ENCODE measurements at places on chromosomes 7 and 10.
A peak's percentile ranks its signal among the peaks of the same experiment; 100 is the strongest.

- DNase-seq = no peak
Measured at GRCh38 chr10:10479465-10479864, 538.2 kb upstream of the CELF2 start.

GRCh38 chr10:188546-188945 lies 53.3 kb downstream of the ZMYND11 start:
- DNase-seq = no peak

DNA sequence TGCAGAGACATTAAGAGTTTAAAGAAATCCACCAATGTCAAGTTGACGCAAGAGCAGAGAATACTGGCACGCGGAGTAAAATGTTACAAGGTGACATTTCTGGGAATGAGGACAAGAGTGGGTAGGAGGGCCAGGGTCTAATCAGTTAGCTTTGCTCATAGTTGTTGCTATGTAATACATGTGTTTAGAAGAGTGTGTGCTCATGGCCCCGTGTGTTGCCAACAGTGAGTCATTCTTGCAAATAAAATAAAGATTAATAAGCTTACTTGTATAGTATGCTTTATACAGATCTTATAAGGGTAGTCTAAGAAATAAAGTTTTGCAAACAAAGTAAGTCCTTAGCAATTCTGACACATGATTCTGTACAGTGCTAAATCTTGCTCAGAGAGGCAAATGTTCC lies 64.5 kb downstream of the DNMBP start:
- DNase-seq = no peak

DNA sequence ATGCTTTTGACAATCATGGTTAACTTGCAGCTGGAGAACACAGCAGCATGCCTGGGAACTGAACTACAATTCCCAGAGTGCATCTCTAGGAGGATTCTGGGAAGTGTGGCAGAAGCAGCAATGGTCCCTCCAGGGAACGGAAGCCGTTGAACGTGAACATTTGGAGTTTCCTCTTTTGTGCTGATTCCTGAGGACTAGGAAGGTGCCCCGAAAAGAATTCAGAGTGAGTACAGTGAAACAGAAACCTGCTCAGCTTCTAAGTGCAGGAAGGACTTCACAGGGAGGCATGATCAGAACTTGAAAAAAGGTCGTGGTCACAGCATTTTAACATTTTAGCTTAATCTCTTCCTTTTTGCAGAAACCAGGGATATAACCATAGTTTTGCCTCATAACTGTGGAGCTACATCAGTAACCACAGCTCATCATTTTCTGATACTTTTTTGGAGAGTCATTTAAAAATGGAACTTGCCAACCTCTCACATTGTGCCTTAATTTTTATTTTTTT lies at the start of gene NUDT13:
Gene NUDT13 (plus strand): TSS at position 111 of the 505 bp plus-strand sequence. CDS start 3,911 bp downstream, outside the sequence.
- DNase-seq = peak; percentile 36

DNA sequence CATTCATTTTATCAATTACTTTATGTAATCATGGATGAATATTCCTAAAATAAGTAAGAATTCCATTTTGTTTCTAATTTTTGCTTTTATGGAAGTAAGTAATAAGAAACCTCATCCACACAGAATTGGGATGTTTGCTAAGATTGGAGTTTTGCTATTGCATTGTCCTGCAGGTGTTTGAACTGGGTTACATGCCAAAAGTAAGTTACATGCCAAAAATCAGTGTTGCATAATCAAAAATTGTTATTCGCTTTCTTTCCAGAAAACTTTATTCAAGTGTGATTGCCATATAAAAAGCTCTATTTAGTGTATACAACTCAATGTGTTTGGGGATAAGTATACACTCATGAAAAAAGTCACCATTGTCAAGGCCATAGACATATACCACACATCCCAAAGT lies 346.7 kb upstream of the PLXDC2 start:
- DNase-seq = no peak

DNA sequence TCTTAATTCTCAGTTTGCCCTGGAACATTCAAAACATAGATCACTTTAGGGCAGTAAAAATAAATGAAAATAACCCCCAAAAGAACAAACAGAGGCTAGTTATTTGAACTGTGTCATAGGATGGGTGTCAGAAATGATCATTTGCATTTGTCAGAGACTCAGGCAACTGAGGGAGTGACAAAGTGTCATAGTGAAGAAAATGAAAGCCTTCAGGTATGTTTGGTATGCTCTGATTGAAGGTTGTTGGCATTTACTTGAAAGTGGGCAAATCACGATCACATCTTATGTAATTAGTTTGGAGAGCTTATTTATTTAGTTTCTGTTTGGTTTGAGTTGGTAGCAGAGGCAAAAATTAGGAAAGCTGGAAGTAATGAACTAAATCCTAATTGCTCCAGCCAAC lies 880.9 kb downstream of the ANKRD7 start:
- no peak for DNase-seq

- no peak for DNase-seq
Measured at GRCh38 chr10:45410807-45411606, 37.0 kb downstream of the ALOX5 start.

- DNase-seq = no peak
Measured at GRCh38 chr10:69953851-69954250, 98.8 kb upstream of the MACROH2A2 start.

DNA sequence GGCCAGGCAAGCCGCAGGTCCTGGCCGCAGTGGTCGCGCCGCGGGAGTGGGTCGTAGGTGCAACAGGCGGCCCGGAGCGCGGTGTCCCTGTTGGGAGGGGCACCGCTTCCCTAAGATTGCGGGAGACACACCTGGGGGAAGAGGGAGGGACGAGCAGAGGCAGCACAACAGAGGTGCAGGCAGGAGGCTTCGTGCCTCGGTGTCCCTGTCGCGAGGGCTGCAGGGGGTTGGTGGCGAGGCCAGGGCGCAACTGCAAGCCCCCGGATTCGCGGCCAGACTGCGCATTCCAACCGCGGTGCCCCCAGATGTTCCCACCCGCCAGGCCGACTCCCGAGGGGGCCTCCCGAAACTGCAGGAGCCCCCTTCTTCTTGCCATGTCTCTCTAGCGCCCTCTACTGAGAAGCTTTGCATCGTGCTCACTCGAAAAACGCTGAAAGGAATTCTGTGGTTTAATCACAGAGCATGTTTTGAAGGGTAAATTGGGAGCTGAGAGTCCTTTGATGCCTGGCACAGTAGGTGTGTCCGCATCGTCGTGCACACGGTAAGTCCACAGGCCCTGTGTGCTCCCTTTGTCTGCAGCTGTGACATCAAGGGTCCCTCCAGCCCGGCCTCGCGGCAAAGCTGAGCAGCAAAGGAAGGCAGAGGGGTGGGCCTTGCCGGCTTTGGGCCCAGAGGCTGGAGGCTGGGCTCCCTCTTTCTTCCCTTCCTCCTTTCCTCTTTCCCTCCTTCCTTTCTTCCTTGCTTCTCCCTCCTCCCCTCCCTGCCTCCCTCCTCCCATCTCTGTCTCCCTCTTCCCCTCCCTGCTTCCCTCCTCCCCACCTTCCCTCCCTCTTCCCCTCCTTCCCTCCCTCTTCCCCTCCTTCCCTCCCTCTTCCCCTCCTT lies 6.2 kb upstream of the MBL2 start:
- no peak for DNase-seq

- DNase-seq = no peak
Measured at GRCh38 chr10:74586088-74586585, 240.3 kb upstream of the KAT6B start.

DNA sequence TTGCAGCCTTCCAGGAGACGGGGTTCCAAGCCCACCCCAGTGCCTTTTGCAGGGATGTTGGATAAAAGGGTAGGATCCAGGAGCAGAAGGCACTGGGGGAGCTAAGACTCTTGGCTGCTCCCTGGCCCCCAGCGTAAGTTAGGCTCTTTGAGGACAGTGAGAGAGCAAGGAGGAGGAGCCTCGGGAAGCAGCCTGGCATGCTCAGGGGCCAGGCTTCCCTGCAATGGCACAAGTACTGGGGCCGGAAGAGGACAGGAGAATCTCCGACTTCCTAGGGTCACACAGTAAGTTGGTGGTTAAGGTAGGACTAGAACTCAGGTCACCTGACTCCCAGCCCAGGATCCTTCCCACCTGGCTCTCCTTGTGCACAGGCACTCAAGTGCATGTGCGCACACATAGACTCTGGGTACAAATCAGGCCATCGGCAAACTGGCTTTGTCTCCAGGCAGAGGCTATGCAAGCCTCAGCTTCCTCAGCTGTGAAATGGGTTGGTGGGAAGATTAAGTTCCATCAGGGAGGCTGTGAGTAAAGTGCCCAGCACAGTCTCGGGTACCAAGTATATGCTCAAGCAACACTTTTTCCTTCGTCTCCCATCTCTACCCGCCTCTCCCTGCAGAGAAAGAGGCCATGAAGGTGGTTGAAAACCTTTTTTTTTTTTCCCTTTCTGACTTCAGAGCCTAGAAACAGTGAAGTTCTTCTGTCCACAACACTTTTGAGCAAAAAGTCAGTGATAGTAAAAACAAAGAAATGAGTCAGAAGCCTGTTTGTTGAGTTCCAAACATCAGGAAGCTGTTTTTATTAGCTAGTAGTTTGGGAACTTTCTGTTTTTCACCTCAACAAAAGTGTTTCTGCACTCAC lies 79.1 kb downstream of the NEURL1 start:
- no peak for DNase-seq

DNA sequence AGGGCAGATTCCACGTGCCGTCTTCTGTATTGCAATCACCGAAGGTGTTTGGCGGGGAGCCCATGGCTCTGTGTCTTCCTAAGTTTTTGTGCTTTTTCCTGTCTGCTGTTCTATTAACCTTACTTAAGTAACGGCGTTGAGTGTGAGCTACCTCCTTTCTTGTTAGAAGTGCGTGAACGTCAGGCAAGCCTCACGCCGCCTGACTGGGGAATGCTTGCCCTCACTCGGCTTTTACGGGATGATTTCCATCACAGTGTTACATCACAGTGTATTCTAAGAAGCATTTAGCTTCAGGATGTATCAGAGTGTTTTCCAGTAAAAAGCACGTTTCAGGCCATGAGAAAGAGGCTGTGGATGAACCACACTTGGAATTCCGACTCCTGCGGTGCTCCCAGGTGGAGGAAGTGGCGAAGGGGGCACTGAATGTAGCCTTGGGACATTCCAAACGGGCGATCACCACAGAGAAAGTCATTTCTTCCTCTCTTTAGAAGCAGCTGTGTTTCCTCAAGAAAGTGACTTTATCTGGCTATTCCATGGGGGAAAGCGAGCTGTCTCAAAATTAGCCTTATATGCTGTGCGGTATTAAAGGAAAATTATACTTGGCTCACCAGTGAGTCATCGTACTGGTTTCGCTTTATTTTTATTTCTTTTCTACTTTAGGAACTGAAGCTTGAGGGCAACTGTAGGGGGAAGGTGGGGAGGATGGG lies 290.7 kb downstream of the KLF6 start:
- DNase-seq = no peak

DNA sequence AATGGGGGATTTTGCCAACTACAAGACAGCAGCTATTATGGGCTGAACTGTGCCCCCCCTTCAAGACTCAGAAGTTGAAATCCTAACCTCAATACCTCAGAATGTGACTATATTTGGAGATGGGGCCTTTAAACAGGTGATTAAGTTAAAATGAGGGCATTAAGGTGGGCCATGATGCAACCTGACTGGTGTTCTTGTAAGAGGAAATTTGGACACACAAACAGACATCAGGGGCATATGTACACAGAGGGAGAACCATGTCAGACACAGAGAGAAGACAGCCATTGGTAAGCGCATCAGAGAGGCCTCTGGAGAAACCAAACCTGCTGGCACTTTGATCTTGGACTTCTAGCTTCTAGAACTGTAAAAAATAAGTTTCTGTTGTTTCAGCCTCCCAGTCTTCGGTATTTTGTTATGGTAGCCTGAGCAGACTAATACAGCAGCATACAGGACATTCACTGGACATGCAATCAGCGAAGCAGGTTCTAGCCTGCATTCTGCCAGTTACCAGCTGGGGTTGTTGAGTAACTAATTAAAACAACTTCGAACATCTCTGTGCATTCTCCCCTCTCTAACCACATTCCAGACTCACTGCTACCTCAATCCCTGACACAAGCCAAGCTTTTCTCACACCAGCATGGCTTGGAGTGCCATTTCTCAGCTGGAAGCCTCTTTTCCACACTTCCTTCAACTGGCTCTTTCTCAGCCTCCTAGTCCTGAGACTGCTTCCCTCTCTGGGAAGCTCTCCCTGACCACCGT lies 141.4 kb downstream of the DOCK4 start:
- DNase-seq = no peak

DNA sequence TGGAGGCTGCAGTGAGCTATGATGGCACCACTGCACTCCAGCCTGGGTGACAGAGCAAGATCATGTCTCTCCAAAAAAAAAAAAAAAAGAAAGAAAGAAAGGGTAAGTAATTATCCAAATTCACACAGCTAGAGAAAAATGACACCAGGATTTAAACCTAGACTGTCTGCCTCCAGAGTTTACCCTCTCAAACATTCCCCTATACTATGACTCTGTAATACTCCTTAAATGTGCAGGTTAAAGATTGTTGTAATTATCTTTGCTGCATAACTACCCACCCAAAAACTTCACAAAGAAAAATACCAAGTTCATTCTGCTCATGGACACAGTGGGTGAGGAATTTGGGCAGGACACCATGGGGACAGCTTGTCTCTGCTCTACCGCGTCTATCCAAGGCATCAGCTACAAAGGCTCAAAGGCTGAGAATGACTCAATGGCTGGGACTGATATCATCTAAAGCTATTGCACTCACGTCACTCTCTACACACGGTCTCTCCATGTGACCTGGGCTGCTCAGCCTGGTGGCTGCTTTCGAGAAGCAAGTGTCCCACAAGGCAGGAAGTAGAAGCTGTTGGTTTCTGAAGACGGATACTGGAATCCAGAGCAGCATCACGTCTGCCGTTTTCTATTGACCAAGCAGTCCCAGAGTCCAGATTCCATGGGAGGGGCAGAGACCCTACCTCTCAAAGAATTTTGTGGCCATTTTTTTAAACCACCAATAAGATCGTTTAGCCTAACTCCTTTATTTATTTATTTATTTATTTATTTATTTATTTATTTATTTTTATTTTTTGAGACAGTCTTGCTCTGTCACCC lies 185.7 kb upstream of the AUTS2 start:
- peak; percentile 44 for DNase-seq

DNA sequence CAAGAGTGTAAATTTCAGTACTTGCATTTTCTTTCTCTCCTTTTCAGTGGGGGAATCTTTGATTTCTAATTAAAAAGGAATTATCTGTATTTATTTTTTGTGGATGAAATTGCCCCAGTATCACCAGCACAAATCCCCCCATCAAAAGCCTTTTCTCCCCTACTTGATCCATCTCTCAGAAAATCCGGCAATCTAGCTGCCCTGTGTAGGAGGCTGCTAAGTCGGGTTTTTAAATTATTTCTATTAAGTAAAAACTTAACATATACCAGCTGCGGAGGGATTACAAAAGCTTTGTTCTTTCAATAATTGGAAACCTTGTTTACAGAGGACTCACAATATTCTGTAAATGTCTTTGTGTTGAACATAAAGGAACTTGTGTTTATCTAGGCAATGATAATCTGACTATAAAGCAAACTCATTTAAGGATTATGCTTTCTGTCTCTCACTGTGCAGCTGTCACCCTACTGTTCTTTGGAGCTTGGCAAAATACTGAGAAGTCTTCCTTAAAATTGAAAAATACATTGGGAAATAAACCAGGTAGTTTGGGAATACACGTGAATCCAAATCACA lies 177.4 kb upstream of the PRR15 start:
- DNase-seq = no peak
